Activated CD8-positive, alpha-beta T cell treated with anti-CD3 and anti-CD28 coated beads, Interleukin-2, amount 10 ng/mL, durations not matched to agents 7 days and 5 days (primary cell): ENCODE measurements at places on chromosomes 7 and 10. TPM values are rescaled to one million over a fixed set of nuclear protein-coding genes. Genes with fewer than 3 reads are reported as not detected.
A peak's percentile ranks its signal among the peaks of the same experiment; 100 is the strongest.

DNA sequence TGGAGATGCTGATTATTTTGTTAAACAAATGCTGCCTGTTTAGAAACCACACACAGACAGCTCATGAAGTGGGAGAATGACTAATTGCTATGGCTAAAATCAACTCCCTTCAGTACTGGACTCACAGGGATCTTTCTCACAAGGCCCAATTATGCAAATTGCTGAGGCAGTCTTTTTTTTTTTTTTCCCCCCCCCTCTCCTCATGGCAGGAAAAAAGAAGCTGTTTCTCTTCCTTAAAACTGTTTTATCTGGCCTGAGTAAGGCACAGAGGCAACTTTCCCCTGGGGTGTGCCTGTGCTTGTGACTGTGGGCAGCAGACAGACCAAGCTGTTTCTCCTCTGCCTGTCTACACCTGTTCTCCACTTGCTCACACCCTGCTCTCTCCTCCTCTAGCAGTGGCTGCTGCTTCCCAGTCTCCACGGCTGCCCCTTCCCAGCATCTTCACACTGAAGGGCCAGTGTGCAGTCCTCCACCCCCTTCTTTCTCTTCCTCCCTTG, 65.4 kb upstream of the STEAP1B start:
- H3K4me1 ChIP-seq: peaks cover 65% of the 10 kb centered on the region
- H3K27me3 ChIP-seq: peaks cover 36% of the 10 kb centered on the region
- H3K27ac ChIP-seq: peak overlapping the region; percentile 80
- DNase-seq: no peak
- peaks cover 7% of the 10 kb centered on the region for H3K36me3 ChIP-seq

GRCh38 chr10:13485623-13486022, 43.2 kb downstream of the BEND7 start:
- H3K27me3 ChIP-seq: peaks cover 17% of the 10 kb centered on the region
- H3K27ac ChIP-seq: no peak overlapping the region
- H3K4me1 ChIP-seq: no peaks in the 10 kb centered on the region
- no peak overlapping the region for H3K4me3 ChIP-seq

DNA sequence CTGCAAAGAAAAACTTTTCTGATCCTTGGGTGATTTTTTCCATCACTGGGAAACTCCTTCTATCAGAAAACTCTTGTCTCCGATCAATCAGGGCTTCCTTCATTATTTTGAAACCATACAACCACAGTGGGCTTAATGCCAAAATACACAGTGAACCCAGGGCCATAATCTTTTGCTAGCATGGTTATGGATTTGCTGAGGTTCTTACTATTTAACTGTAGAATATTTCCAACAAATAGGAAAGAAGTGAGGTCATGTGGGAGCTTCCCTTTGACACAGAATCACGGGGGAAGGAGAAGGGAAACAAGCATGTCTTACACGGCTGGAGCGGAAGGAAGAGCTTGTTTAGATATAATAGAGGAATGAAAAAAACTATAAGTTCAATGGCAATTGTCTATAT, 1241.7 kb downstream of the REEP3 start:
- no peak overlapping the region for H3K4me3 ChIP-seq
- no peaks in the 10 kb centered on the region for H3K4me1 ChIP-seq
- no peaks in the 10 kb centered on the region for H3K27me3 ChIP-seq
- DNase-seq: no peak
- no peaks in the 10 kb centered on the region for H3K36me3 ChIP-seq

SLC13A4 gene
- total RNA-seq: not detected

AQP1 gene
- 0.23 TPM for total RNA-seq

CPXM2 gene
- not detected for total RNA-seq
